ENCODE measurements at places on chromosomes 16 and 17. TPM values are rescaled to one million over a fixed set of nuclear protein-coding genes. Genes with fewer than 3 reads are reported as not detected.

PCGF2 gene
- total RNA-seq, result 7.4 TPM

PKMYT1 gene
- total RNA-seq, result 0.53 TPM

FASN gene
- total RNA-seq, result 37.3 TPM

PRSS22 gene
- total RNA-seq, result not detected

ACSM2B gene
- not detected for total RNA-seq

SAP30BP gene
- 41.7 TPM for total RNA-seq

ACSM2A gene
- 0.24 TPM for total RNA-seq

GLG1 gene
- 82.8 TPM for total RNA-seq

CCL16 gene
- not detected for total RNA-seq

DNA sequence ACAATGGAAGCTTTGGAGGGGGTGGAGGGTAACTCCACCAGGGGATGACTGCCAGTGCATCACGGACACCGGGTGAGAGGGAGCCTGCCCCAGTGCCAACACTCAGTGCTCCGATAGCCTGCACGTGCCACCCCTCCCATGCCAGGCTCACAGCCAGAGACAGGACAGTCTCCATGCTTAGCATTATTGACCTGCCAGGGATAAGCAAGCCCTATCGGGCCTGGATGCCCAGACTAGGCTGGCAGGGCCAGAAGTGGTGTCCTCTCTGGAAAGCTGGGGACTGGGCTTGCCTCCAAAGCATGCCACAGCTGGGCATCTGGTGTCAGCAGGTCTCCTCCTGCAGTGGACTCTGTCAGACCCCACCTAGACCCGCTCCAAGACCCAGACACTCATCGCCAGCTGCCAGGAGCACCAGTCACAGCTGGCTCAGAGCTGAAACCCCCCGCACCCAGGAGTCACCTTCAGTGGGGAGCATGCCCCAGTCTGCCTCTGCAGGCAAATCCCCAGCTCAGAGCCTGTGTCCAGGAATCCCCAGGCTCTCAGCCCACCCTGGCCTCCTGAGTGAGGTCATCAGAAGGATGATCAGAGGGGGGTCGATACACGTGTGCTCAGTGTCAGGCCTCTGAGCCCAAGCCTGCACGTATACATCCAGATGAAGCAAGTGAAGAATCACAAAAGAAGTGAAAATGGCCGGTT, 1.8 kb upstream of the RHBDF1 start:
- DNase-seq, result no peak

DNA sequence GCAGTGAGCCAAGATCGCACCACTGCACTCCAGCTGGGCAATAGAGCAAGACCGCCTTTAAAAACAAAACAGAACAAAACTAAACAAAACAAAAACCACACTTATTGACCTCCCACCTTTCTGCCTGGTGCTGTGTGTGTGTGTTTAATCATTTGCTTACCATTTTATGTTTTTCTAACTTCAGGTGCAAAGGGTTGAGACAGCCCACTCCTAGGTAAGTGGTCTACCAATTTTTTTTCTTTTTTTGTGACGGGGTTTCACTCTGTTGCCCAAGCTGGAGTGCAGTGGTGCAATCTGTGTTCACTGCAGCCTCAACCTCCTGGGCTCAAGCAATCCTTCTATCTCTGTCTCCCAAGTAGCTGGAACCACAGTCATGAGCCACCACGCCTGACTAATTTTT, 65.8 kb downstream of the SALL1 start:
- DNase-seq, result no peak

DNA sequence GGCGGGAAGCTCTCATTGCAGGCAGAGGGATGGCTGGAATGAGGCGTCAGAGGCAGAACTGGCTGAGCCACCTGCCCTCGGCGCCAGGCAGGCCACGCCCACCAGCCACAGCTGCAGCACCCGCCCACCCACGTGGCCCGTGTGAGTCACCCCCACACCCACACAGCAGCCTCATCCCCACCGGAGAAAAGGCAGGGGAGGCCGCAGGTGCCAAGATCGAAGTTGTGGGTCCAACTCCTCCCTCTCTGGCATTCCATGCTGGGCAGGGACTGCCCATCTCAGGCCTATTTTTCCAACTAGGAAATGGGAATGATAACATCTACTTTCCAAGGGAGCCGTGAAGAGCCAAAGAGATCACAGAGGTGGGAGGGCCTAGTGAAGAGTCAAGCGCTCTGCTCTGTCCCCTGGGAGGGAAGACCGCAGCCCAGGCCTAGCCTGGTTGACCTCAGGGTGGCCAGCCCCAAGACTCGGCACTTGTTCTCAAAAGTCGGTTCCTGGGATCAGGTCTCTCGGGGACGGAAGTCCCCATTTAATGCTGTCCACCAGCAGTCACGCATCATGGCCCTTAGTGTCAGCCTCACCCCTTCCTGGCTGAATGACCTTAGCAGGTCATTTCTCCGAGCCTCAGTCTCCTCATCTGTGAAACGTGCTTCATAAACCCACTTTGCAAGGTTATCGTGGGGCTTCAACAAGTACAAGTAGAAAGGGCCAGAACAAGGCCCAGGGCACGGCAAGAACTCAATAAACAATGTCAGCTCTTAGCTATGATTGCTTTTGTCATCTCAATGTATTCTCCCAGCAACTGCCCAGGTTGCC, at the start of gene TRPV3:
TRPV3 (minus strand) TSS at position 45 of the 816 bp plus-strand sequence. CDS start 2,962 bp downstream, outside the sequence.
- DNase-seq, result peak; percentile 36

GRCh38 chr16:84082835-84083569, 33.7 kb downstream of the MBTPS1 start:
- DNase-seq, result no peak

DNA sequence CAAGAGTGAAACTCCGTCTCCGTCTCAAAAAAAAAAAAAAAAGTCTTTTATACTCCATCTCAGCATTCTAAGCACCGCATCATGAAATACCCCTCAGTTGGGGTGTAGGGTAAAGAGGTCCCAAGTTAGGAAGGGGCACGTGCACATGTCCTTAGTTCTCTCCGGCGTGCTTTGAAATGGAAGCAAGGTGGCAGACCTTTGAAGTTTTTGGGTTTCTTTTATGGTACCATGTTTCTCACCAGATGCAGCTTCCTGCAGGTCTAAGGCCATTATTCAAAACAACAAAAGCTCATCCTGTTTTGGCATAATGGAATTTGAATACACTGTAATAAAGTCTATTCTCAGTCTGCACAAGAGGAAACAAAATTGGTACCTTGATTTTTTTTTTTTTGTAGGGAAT, 9.6 kb downstream of the EMC8 start:
- no peak for DNase-seq

- peak; percentile 83 for DNase-seq
Observed at GRCh38 chr17:69733171-69734012, 318.9 kb downstream of the MAP2K6 start.

- DNase-seq, result no peak
Observed at GRCh38 chr17:2874189-2874686, 78.0 kb downstream of the RAP1GAP2 start.

DNA sequence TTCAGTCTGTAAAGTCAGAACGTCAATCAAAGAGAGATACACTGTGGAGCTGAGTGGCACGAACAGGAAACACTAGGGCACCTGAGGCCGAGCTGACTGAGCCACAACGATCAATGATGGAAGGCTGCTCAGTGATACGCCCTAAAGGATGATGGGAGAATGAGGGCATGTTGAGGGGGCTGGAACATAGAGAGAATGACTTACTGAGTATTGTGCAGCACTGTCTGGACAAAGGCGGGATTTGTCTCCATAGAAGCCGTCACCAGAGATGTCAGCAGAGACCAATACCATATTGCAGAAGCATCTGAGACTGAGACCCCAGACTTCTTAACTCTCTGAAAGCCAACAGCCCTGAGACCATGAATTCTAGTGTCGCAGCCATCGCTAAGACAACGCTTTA, 33.4 kb downstream of the ZZEF1 start:
- no peak for DNase-seq

- no peak for DNase-seq
Observed at GRCh38 chr17:66451188-66452149, 149.1 kb downstream of the PRKCA start.

DNA sequence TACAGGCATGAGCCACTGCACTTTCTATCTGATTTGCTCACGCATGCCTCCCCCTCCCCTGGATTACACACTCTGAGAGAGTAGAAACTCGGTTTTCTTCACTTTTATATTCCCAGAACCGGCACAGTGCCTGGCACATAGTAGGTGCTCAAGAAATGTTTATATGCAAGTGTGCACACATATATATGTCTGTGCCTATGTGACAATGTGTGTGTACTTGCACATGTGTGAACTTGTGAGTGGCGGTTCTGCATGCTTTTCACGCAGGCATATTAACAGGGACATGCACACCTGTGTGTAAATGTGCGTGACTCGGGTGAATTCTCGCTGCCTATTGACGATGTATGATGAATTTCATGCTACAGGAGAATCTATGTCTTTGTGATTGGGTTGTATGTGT, 22.1 kb upstream of the IL21R start:
- no peak for DNase-seq

DNA sequence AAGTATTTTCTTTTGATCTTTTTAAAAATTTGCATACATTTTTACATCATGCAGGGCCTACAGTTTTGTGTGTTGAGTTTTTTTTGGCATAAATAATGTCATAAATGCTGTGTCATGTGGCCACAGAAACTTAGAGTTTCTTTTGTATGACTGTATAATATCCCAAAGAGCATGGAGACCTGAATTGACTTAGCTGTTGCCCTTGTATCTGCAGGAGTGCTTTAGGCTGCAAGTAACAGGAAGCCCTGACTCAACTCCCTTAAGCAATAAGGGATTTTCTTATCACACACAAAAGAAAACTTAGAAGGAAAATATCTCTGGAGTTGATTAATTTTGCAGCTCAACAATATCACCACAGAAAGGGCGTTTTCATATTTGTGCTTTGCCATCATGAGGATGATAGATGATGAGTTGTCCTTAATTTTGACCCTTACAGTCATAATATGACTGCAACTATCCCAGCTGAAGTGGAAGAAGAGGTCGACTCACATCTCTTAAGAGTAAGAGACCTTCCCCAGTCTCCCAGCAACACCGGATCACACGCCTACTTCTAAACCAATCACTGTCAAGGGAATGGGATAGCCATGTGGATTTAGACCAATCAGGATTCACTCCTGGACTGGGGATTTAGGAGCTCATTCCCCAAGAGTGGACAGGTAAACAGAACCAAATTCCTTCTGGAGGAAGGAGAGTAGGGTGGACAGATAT, 138.9 kb downstream of the GSG1L start:
- DNase-seq, result no peak

- DNase-seq, result no peak
Observed at GRCh38 chr17:34634551-34635160, 55.3 kb downstream of the TMEM132E start.

DNA sequence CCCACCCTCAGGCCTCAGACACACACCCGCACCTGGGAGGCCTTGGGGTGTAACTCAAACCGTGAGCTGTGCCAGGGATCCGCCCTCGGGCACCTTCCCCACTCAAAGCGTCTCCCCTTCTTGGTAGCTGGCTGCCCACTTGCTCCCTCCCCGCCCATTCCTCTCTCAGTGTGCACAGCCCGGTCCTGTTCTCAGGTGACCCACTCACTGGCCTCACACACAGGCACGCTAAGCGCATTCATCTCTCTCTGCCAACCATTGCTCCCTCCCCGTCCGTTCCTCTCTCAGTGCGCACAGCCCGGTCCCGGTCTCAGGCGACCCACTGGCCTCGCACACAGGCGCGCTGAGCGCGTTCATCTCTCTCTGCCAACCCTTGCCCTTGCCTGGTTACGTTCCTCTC, 20.8 kb downstream of the WDR45B start:
- no peak for DNase-seq

- no peak for DNase-seq
Observed at GRCh38 chr17:6670999-6671398, 19.4 kb downstream of the C17orf100 start.

- no peak for DNase-seq
Observed at GRCh38 chr16:65489531-65490023, 367.7 kb upstream of the CDH11 start.

DNA sequence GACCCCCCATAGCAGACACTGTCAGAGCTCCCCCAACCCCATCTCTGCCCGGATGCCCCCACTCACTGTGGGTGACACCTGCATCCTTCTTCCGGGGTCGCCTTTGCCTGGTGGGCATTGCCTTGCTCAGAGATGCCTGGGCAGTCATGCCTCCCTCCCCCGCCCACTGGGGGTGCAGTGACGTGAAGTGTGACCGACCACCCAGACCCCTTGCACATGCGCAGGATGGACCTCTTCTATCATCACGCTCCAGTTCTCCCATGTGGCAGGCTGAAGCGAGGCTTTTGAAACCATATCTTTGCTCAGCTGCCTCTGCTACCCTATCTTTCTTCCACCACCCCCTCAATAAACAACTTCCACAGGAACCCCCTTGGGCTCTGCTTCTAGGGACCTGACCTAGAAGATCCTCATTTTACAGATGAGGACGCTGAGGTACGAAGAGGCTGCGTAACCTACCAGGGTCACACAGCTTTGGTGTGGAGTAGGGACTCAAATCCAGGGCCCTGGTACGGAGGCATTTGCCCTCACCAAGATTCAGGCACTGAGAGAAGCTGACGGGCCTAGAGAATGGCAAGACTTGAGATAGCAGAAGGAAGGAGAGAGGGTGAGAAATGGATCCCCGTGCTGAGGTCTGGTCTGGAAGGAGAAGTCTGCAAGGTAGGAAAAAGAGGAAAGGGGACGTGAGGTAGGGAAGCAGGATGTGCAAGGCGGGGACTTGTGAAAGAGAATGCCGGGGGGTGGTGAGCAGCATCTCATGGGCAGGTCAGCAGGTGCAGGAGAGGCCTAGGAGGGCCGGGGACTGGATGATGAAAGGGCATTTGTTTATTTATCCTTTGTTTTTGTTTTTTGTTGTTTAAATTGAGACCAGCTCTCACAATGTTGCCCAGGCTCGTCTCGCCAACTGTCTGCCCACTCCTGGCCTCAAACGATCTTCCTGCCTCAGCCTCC, 14.4 kb downstream of the NLRC5 start:
- DNase-seq, result no peak

DNA sequence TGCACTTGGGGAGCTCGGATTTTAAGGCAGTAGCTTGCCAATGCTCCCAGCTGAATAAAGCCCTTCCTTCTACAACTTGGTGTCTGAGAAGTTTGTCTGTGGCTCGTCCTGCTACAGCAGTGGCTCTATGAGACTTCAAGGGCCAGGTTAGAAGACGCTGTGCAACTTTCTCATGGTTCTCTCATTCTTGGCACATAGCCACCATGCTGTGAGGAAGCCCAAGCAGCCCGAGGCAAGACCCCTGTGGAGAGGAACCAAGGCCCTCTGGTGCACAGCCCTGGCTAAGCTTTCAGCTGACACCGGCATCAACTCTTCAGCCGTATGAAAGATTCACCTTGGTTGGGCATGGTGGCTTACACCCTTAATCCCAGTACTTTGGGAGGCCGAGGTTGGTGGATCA, 116.9 kb upstream of the EEF2KMT start:
- DNase-seq, result no peak

- no peak for DNase-seq
Observed at GRCh38 chr17:57406981-57407286, 150.6 kb downstream of the MSI2 start.

DNA sequence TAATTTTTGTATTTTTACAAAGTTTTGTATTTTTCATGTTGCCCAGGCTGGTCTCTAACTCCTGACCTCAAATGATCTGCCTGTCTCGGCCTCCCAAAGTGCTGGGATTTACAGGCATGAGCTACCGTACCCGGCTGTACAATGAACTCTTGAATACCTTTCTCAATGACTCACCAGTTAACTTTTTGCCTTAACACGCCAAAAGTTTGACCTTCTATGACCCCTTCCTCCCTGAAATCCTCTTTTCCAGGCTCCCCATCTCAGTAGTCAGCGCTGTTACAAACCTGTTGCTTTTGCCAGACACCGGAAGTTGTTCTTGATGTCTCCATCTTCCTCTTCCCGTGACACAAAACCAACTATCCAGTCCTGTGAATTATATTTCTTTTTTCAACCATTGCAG, 158.1 kb upstream of the ASIC2 start:
- no peak for DNase-seq

GRCh38 chr17:78409191-78409928, 30.9 kb downstream of the PGS1 start:
- no peak for DNase-seq
